Stimulated activated CD8-positive, alpha-beta memory T cell treated with anti-CD3 and anti-CD28 coated beads, Interleukin-15, amount 100 ng/mL, for 4 hours (primary cell): ENCODE measurements at places on chromosomes 1 and 21.

DNA sequence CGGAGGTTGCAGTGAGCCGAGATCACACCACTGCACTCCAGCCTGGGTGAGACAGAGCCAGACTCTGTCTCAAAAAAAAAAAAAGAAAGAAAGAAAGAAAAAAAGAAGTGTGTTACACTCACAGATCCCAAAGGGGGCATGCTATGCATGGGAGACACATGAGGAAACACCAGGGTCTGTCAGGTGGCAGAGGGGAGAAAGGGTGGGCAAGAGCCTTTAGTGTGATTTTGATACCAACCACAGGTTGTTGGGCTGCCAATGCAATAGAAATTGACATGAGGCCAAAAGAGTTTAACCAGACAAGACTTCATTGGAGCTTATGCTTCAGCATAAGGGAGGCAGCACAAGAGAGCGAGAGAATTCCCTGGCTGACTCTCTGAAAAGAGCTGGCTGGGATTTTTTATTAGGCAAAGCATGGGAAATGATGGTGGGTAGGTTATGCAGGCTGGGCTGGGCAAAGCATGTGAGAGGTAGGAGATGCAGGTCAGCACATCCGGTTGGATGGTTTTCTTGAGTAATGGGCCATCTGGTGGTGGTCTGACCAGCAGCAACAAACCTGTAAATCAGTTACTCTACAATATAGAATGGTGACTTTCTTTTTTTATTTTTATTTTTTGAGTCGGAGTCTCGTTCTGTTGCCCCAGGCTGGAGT, 11.7 kb upstream of the EXTL1 start:
- no peak for DNase-seq

DNA sequence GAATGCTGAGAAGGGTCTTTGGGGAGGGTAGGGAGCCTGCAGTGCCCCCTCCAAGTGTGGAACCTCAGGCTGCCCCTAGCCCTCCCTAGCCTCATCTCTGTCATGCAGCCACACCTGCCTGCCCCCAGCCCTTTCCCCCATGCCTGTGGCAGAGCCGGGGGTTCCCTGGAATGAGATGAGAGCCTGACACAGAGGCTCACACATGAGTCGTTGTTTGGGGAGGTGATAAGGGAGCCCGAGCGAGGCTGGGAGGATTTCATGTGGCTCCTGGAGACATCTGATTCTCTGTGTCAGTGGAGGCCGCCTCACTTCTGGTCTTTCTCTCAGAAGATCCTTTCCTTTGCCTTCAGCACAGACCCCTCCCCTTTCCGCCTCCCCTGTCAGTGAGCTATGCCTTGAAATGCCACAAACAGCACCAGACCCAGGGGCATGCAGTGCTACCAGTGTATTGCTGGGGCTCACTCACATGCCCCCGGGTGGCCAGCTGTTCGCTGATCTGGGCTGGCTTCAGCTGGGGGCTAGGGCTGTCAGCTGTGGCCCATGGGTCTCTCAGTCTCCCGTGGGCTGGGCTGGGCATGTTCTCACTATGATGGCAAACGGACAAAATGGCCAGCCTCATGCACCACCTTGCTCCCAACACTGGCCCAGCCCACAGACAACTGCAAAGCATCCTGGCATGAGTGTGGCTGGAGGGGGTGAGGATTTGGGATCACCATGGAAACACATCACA, 102.6 kb downstream of the AJAP1 start:
- DNase-seq = no peak

GRCh38 chr1:79815115-79815514, 808.6 kb upstream of the ADGRL4 start:
- DNase-seq = no peak

GRCh38 chr1:177558372-177558771, 387.6 kb downstream of the BRINP2 start:
- DNase-seq = no peak

DNA sequence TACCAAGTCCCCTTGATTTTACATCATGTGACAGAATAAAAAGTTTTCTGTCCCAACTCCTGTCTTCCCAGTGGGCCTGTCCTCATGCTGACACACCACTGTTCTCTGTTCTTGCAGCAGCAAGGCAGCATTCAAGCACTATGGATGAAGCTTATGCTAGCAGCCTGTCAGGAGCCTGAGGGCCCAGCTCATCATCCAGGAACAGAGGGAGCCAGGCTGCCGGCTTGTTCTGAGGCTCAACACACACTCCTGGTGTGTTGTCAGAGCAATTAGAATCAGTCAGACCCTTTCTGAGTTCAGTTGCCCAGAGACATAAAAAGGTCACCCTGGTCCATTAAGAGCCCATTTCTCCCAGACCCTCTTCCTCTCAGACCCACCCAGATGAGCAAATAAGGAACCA, 282.9 kb downstream of the SEC16B start:
- no peak for DNase-seq
